Stimulated activated naive CD8-positive, alpha-beta T cell treated with anti-CD3 and anti-CD28 coated beads, Interleukin-15, amount 100 ng/mL, for 72 hours (primary cell): ENCODE measurements at places on chromosomes 2 and 18.

DNA sequence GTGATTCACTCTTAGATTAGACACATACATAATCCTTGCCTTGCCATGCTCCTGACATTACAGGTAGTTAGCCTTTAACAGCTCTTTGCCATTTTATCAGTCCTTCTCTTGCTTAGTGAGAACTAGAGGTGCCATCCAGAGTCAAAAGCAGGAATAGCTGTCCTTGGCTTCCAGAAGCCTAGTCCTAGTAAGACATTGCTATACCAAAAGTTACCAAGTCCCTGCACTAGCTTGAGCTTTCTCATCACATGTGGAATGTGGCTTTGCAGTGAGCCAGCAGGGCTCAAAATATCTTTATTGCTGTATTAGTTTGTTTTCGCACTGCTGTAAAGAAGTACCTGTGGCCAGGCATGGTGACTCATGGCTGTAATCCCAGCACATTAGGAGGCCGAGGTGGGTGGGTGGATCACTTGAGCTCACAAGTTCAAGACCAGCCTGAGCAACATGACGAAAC, 104.7 kb upstream of the NOSTRIN start:
- DNase-seq, result no peak

GRCh38 chr2:56449449-56449860, 265.7 kb downstream of the CCDC85A start:
- no peak for DNase-seq

DNA sequence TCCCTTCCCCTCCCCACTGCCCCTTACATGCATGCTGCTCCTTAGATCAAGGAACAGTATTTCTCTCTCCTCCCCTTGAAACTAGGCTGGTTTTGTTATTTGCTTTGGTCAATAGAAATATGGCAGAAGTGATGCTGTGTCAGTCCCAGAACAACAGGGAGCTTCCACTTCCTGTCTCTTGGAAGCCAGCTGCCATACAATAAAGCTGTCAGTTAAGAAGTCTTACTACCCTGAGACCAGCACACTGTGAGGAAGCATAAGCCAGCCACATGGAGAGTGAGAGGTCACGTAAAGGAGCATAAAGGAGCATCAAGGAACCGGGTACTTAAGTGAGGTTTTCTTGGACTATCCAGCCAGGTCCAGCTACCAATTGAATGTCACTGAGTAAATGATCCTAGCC, 126.6 kb downstream of the NOL4 start:
- DNase-seq, result no peak

DNA sequence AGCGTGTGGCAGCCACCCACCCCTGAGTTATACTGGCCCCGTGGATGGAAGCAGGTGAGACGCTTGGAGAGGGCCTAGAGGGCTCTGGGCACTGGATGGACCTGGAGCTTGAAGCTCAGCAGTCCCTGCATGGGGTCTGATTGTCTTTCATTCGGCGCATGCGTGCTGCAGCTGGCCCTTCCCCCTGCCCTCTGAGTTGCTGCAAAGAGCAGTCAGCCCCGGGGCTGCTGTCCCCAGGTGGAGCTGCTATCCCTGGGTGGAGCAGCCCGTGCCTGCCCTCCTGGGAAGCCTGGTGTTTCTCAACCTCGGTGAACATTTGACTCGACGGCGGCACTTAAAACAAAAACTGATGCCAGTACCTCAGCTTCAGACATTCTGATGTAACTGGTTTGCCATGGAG, 29.6 kb downstream of the IGFBP5 start:
- no peak for DNase-seq

- no peak for DNase-seq
These were observed 143.1 kb downstream of the SETBP1 start for GRCh38 chr18:44823782-44824181.

DNA sequence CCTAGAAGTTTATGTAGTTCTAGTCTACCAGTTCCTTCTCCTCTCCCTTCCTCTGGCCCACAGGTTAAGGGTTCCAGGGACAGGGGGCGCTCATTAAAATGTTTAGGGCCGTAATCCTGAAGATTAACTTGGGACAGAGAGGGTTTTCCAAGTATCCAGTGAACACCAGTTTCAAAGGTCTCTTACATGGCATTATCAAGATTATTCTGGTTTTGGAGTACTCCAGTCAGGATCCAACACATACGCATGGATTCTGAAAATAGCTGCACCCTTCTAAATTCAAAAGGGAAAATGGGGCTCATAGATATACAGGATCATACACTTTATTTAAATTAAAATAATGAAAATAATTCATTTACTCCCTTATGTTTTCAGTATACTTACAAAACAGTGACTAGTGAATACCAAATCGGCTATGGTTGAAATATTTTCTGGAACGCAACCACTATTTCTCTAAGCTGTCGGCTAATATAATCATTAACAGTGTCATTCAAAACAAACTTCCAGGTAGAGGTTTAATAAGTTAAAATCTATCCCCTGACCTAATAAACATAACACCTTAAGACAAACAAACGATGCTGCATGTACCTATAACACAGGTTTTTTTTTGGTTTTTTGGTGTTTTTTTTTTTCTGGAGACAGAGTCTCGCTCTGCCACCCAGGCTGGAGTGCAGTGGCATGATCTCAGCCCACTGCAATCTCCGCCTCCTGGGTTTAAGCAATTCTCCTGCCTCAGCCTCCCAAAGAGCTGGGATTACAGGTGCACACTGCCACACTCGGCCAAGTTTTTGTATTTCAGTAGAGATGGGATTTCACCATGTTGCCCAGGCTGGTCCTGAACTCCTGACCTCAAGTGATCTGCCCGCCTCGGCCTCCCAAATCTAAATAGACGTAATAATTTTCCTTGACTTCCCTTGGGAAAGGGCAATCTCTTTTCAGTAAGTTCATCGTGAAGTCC, 44.7 kb downstream of the MGAT4A start:
- no peak for DNase-seq

- DNase-seq, result no peak
These were observed 284.3 kb upstream of the SPRED2 start for GRCh38 chr2:65716698-65717097.

GRCh38 chr18:58609536-58609993, 19.3 kb downstream of the ALPK2 start:
- DNase-seq, result no peak

- peak; percentile 32 for DNase-seq
These were observed 59.8 kb upstream of the PELI1 start for GRCh38 chr2:64203858-64204632.

DNA sequence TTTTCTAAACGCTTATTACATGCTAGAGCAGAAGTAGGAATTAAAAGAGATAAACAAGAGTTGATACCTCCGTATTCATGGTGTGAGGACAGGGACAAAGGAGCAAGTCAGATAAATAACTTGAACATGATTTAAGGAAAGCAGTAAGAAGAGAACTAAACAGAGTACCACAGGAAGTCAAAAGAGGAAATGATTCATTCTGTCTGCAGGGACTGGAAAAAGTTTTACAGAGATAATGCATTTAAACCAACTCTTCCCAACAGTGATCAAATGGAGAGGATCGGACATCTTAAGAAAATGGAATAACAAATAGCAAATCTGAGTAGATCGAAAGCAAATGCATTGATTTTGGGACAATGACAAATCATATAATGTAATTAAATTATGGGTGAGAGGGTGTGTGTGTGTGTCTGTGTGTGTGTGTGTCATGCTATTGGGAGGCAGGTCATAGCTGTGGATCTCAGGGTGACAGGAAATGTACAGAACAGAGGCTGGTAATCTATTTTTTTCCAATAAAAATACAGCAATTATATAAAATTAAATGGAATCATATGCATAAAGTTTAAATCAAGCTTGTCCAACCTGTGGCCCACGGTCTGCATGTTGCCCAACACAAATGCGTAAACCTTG, 113.4 kb downstream of the MC4R start:
- DNase-seq, result no peak

DNA sequence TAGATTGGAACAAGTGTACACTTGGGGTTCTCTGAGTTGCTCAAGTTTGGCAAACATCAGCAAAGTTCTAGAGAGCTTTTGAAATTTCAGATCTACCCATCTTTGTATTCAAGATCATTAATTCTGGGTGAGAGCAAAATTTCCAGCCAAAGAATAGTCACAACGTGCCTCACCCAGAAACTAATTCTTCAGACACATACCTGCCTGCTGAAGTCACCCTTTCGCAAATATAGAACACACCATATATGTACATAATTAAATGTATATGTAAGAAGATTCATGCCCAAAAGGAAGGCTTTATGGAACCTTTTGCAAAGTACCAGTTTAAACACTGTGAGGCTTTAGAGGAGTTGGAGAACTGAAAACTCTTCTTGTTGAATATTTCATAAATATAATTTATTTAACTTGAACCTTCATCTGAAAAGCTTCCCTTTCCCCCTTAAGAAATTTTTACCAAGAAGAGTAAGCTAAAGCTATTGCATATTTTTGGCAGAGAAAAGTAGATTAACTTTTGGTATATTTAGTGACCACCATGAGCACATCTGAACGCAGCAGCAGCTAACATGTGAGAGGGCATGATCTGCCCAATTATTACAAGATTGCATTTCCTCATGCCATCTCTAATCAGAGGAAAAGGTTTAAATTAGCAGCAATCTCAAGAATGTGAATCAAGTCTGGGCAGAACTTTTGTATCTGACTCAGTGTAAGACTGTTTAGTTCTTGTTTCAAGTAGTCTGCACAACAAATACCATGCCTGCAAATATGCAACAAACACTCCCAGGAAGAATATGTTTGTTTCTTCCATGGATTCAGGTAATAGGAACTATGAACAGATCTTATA, 8.2 kb downstream of the RND3 start:
- no peak for DNase-seq

DNA sequence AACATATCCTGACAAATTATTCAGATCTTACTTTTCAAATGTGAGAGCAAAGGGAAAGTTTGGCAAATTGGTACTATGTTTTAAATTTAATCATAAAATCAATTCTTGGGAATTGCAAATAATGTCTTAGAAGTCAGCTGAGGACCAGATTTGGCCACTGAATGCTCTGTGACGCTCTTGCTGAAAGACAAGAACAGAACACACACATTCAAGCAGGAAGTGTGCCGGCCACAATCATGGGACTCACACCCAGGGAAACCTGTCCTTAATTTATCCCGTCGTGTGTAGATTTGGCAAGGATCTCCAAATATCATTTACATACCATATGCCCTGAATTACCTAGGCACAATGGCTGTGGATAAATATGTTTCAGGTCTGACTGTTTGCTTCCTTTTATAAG, 253.1 kb downstream of the TCF4 start:
- DNase-seq, result no peak

GRCh38 chr2:164737612-164738081, 104.0 kb downstream of the COBLL1 start:
- DNase-seq, result peak; percentile 8

DNA sequence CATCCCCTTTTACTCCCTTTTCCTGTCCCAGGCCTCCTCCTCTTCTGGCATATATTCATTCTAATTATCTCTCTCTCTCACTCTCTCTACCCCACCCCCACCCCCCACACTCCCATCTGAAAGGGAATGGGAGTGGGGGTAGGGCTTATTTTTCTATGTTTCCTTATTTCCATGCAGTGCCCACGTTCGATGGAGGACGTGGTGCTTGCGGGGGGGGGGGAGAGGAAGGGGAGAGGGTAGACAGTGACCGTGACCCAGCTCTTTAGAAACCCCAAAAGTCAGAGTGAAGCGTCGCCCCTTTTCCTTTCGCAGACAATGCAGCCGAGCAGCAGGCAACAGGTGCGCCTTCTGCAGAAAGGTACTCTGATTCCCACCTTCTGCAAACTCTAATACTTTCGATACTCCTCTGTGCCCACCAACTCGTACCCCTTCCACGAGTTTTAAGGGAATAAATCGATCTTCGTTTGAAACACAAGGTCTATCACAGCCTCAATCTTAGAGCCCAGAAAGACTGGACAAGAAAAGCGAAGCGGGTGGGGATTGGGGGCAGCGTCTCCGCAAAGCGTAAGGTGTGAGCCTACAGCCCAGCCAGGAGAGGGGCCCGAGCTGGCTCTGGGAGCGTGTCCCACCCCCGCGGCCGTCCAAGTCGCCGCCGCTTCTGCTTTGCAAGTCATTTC, 891 bp upstream of the NR4A2 start:
- DNase-seq, result peak; percentile 84

- no peak for DNase-seq
These were observed 426.1 kb downstream of the DCC start for GRCh38 chr18:52766002-52766545.

DNA sequence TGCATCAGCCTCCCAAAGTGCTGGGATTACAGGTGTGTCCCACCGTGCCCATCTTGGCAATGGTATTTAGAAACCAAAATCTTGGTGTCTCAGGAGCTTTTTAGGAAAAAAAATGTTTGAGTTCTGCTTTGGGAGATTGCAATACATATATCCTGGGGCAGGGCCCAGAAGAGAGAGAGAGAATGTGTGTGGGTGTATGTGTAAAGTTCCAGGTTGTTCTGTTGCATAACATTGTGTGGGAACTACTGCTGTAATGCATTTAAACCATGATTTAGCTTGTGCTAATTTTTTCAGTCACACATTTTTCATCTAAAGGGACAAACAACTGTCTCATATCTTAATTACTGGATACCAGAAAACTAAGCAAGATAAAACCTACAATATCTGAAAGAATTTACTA, 70.8 kb upstream of the NABP1 start:
- no peak for DNase-seq

DNA sequence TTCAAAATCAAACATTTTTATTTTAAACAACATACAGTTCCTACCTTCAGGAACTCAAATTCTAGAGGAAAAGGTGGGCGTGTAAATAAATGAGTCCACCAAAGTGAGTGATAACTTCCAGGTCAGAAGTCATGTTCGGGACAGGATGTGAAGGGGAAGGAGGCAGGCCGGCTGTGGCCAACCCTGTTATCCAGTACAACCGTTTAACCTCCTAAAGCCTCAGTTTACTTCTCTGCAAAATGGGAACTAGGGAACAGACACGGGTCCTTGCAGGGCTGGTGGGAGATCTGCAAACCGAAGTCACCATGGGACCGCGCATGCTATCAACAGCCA, 373 bp downstream of the EIPR1 start:
- peak; percentile 50 for DNase-seq

DNA sequence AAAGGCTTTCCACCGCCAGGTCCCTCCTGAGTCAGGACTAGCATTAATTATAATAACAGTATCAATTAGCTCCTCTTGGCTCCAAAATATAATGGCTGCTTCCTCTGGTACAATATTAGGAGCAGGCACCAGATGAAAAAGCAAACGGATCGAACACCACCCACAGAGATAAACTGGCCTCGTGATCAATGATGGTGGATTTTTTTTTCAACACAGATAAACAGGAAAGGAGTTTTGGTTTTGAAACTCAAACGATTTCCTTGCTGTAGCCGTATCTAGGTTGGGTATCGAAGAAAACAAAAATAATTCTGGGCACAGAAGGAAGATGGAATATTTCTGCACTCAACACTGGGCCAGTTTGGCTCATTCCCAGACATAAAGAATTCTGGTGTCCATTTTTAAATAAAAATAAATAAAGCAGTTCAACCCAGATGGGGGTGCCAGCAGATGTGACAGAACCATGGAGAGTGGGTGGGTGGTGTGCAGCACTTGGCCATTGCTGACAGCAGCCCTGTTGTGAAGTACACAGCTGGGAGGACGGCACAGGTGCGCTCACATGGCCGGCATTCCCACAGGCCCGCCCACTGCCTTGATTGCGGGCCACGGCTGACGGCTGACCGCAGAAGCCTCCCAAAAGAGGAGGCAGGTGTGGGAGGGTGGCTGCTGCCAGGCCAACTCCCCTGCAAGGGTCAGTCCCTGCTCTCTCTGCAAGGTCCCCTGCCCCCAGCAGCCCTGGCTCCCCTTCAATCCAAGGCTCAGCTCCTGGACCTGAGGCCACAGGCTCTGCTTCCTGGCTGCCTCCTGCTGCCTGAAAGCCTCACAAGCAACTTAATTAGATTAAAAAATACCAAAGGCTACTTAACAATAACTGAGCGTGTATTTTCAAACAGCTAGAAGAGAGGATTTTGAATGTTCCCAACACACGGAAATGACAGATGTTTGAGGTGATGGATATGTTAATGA, 351.9 kb upstream of the ID2 start:
- DNase-seq, result no peak
